Activated naive CD4-positive, alpha-beta T cell treated with anti-CD3 and anti-CD28 coated beads, Interleukin-2, amount 50 U/mL, for 72 hours (primary cell): ENCODE measurements at places on chromosomes 3 and 15. TPM values are rescaled to one million over a fixed set of nuclear protein-coding genes. Genes with fewer than 3 reads are reported as not detected.

Gene ILDR1
- not detected for total RNA-seq

Gene MEX3B
- total RNA-seq, result 1.5 TPM

Gene DAZL
- total RNA-seq, result not detected

Gene IGF2BP2
- 2.9 TPM for total RNA-seq

GRCh38 chr15:65790694-65791334 lies 1.3 kb downstream of the DENND4A start:
- DNase-seq, result no peak

DNA sequence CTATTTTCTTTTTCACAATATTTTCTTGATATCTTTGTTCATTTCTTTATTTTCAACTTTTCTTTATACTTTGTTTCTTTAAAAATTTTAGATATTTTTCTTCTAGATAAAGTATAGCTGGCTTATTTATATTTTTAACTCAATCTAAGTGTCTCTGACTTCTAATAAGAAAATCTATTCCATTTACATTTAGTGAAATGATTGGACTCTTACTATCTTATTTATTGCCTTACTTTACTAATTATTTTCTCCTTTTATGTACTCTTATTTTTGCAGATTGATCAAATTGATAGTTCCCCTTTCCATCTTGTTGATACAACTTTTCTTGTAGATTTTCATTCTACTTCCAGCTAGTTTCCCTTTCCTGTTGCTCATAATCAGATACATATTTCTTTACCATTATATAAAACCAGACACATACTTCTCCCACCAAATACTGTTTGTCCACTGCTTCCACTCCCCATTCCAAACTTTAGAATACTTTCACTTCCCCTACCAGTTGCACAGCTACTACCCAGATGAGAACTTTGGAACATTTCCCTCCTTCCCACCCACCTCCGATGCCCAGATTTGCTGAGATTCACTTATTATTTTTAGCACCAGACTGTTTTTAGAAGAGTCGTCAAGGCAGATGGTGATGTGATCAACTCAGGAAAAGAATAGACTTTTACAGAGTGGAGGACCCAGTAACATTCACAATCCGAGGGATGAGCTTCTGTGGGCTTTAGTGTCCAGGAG lies 151.5 kb downstream of the LIPC start:
- DNase-seq, result no peak

GRCh38 chr15:47767035-47767434 lies 49.7 kb downstream of the SEMA6D start:
- DNase-seq, result no peak

- DNase-seq, result no peak
These were observed 90.0 kb downstream of the ST6GAL1 start for GRCh38 chr3:187020376-187020775.

DNA sequence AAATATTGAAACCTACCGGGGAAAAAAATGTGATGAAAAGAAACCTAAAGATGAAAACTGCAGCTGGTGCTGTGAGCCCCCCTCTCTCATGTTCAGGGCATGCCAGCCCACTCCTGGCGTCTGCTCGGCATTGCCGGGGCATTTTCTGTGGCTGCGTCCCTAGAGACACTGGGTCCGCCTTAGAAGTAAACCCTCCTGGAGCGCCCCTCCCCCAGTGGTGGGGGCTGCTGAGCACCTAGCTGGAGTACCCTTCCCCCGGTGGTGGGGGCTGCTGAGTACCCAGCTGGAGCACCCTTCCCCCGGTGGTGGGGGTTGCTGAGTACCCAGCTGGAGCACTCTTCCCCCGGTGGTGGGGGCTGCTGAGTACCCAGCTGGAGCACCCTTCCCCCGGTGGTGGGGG lies 24.5 kb upstream of the GABRA5 start:
- no peak for DNase-seq

DNA sequence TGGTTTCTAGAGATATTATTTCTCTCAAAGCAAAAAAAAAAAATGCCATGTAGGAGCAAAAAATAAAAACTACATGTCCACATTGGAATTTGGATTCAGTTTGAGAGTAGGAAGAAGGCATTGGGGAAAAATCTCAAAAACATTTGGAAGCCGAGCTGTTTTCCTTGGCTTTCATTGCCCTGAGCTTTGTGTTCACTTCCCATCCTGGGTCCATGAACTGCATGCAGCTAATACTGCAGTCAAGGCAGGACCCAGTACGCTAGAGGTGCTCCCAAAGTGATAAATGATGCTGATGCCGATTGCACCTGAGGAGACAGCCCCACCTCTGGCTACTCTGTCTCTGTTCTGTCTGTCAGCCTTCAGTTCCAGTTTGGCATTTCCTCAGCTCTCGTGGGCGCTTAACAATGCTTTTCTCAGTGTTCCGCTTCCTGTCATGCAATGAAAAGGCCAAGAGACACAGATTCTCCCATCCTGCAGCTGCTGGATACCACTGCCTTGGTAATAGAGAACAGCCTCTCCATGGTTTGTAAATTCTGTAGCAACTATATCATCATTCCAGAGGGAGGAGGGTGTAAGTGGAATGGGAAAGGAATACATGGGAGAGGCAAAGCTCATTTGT lies 181.8 kb downstream of the RYR3 start:
- DNase-seq, result no peak

Gene IRAK2
- total RNA-seq, result 4.3 TPM

GRCh38 chr3:31364711-31365110 lies 168.0 kb upstream of the STT3B start:
- no peak for DNase-seq

Gene IL16
- total RNA-seq, result 25.9 TPM

Gene THAP10
- not detected for total RNA-seq

GRCh38 chr15:96344706-96345559 lies 14.4 kb downstream of the NR2F2 start:
- DNase-seq, result no peak

DNA sequence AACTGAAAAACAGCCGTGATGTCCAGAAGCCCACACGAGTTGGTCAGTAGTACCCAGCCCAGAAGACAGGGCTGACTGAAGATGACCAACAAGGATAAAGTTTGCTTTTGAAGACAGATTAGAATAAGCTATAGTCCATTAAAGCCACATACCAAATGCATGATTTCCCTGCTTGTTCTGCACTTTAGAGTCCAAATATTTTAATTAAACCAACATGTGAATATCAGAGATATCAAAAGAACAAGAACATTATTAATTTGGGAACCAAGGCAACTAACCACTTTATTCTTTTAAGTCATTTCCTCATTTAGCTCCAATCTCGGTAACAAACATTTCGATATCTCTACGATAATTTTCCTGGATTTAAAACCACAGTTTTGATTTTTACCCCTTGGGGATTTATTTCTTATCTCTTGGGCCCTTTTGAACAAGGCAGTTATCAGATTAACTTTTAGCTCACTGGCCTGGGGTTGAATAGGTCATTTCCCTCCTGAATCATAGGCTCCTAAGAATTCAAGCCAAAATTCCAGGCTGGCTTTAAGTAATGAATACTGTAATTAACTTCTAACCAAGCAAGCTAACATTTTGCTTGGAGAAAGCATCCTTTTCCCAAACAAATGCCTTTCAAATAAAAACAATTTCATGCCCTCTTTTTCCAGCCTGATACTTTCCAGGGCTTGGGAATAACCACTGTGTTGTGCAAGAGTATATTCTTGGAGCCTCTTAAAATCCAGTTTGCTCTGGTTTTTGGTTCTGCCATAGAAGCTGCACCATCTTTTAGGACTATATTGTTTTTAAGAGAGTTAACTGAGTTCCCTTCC lies 102.9 kb upstream of the NR2E3 start:
- no peak for DNase-seq

Gene DPPA2
- not detected for total RNA-seq

Gene SLC2A2
- total RNA-seq, result not detected

GRCh38 chr3:59549962-59550361 lies 500.1 kb upstream of the CFAP20DC start:
- no peak for DNase-seq

GRCh38 chr3:69081583-69082262 lies 1.6 kb upstream of the UBA3 start:
- no peak for DNase-seq

Gene SLC6A20
- total RNA-seq, result not detected

GRCh38 chr15:39552556-39552955 lies 28.3 kb upstream of the THBS1 start:
- DNase-seq, result no peak

Gene LOXL1
- total RNA-seq, result 0.27 TPM

GRCh38 chr15:80107774-80108173 lies 45.0 kb upstream of the FAH start:
- no peak for DNase-seq
